ENCODE measurements at places on chromosomes 2 and 18.
A peak's percentile ranks its signal among the peaks of the same experiment; 100 is the strongest.

GRCh38 chr2:19312949-19313348 lies 45.5 kb downstream of the OSR1 start:
- no peak for DNase-seq

- no peak for DNase-seq
Measured at GRCh38 chr2:11288431-11288830, 56.0 kb downstream of the ROCK2 start.

DNA sequence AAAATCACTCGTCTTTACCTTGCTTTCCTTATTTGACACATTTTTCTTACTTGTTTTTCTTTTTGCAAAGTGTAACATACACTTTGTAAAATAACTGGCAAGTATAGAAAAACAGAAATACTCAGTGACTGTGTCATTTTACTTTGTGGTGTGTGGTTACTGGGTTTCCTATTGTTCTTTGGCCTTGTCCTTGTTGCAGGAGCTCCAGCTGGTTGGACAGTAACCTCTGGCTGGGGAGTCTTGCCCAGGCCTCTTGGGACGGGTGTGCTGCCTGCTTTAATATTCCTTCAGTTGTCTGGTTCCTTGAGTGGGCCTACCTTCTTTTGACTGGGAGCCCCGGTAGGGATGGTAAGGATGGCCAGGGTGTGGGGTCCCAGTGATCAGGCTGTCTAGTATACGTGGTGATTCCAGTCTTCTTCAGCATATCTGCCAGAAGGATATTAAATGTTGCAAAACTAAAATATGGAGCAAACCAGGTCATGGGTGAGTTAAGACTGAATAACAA lies 53.8 kb downstream of the RNF144A start:
- DNase-seq, result no peak

DNA sequence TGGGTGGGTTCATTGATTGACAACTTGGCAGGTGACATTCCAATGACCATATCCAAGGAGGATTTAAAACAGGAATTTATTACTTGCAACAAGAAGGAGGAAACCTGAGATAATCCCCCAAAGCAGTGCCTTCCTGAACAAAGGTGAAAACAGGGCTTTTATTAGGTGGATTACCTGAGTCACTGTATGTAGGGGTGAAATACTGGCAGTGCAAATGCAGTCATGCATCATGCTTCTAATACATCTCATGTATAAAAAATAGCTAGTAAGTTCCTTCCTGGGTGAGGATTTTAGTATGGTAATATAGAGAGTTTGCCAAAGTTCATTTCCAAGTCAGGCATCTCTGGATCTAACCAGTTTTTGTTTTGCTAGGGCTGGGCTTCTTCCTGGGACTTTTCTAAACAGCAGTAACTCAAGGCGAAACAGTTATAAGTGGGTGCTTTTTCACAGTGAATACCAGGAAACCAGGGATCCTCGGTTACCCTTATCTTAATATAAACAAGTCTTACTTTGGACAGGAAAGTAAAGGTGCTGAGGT lies 583.4 kb upstream of the LRRTM1 start:
- no peak for DNase-seq

DNA sequence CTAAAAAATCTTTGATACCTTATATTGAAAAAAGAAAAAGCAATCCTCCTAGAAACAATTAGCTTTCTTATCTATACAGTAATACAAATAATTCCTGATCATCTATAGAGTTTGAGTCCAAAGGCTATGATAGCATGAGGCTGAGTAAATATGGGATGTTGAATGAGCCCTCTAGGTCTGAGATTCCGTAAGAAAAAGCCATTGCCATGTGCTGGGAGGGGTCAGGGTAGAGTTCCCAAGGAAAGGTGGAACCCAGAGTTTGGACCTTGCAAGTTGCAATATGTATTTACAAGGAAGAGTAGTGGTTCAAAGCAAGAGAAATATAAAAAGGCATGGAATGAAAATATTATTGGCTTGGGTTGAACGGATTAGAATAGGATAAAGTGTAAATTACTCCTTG lies 178.1 kb downstream of the DCC start:
- no peak for DNase-seq

DNA sequence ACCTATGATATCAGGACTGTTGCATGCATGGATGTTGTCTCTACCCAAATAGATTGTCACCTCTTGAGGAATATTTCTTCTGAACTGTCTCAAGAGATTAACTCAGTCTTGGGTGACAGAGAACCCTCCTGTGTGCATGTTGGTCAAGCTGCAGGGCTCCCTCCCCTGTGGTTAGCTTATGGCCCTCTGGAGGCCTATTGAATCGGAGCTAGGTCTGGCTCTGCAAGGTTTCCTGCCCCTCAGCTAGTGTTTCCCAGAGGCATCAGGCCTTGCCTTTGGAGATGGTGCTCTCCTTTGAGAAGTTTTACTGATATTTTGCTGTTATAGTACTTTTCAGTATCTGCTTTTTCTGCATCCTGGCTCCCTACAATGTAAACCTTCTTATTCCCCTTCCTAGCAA lies 769.2 kb upstream of the FAM98A start:
- no peak for DNase-seq

DNA sequence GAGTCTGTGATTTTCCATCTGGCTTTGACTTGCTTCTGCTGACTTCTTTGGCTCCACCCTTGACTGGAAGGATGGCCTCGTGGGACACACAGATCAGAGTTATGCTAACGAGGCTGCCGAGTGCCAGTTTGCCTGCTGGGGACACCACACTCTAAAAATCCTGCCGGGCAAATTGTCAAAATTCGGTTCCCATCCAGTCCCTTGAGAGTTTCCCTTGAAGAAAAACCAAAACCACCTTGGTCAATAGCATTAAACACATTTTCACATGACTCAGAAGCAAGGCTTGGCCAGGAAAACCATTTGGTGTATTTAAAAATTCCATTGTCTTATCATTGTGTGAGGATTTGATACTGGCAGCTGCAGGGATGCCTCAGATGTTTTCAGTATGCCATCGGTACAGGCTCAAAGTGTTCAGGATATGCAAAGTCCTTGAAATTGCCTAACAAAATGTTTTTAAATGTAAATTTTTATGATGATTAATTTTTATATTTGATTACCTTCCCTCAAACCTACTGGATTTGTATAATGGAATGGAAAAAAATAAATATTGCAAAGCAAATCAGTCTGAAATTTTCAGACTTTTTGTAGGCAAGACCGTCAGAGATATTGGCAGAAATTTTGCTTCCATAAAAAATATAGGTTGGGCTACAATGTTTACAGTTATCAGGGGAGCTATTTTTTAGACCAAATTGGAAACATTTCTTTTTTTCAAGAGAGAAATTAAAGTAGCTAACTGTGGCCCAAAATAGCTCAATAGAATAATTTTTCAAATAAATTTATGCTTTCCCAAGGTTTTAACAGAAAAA lies 41.6 kb downstream of the KCNE4 start:
- no peak for DNase-seq

DNA sequence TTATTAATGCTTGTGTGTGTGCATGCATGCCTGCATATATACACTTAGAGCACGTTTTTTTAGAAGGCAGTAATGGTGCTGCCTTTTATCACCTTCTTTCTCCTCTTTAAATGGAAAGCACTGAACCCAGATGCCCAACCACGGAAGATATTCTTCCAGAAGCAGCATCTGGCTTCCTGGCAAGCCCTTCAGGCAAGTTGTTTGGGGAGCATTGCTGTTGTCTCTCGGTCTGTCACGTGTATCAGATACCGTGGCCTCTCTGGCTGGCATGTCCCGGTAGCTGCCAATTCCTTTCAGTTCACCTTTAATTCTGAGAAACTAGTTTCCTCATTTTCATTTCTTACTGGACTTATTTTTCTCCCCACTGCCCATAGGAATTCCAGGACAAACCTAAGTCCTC lies 587.8 kb downstream of the ARHGAP15 start:
- no peak for DNase-seq

DNA sequence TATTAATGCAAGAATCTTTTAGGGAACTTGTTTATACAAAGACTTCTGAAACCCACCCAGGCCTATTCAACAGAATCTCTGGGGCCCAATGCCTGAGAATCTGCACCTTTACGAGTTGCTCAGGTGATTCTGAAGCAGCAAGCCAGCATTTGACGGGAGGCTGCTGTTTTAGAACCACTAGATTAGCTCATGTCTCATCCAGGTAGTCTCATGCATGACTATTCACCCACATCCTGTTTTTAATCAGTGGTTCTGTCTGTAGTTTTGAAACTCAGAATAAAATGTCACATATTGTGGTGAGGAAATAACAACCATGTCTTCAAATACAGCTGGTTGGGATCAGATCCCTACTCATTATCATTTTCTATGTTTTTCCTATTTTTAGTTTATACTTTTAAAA lies 39.5 kb downstream of the CYTIP start:
- DNase-seq, result peak; percentile 92

GRCh38 chr2:23448906-23449305 lies 63.9 kb downstream of the KLHL29 start:
- no peak for DNase-seq

GRCh38 chr2:181126311-181126868 lies 146.0 kb downstream of the UBE2E3 start:
- no peak for DNase-seq

GRCh38 chr2:187580462-187581124 lies 26.4 kb upstream of the TFPI start:
- no peak for DNase-seq

DNA sequence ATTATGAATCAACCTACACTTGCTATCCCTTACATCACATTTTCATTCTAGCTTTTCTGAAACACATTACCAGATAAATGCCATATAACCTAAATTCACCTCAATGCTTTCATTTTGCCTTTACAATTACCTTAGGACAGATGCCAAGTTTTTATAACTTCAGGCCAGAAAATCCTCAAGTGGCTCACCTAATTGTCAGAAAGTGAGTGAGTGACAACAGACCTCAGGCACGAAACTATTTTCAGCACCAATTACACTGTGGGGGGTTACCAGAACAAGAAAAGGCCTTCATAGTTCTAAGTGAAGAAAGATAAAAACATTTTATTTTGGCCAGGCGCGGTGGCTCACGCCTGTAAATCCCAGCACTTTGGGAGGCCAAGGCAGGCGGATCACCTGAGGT lies 52.3 kb upstream of the ST8SIA5 start:
- no peak for DNase-seq

DNA sequence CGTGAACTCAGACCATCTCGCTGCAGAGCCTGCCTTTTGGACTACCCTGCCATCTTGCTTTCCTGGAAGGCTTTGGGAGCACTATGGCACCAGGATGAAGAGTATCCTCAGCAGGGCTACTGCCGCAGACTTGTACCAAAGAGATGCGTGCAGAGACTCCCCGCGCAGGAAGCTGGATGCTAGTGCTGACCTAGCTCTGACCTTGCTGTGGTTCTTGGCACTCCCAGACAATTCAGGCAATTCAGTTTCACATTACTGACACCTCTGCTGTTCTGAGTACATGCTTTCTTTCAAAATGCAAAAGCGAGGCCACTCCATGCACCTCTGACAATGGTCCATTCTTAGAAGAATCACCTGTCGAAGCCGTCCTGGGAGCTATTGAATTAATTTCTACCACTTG lies 251.5 kb upstream of the MEX3C start:
- no peak for DNase-seq

- DNase-seq, result no peak
Measured at GRCh38 chr2:160165996-160166395, 34.1 kb downstream of the ITGB6 start.

DNA sequence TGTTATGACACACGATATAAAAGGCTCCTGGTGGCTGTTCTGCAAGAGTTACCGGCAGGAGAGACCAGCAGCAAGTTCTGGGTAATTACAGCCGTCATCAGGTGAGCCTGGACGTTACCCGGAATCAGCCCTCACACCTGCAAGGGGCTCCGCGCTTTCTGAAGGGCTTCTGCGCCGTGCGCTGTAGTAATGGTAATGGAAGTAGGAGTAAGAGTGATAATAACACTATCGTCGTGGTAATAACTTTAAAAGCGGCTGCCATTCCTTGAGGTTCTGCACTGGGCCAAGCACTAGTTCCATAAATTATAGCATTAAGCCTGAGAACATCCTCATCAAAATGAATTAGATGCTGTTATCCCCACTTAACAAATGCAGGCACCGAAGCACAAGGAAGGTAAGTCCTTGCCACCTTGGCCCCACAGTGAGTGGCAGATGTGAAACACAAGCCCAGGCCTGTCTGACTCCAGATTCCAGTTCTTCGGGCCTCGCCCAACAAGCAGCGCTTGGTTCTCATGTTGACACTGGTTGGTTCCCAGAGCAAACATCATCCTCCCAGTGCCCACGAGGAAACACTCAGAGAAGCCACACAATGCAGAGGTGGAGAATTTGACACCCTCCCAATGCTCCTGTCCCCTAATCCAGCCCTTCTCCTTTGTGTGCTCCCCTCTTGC lies 205.2 kb downstream of the EIPR1 start:
- DNase-seq, result no peak

GRCh38 chr2:38556006-38556801 lies 46.5 kb downstream of the HNRNPLL start:
- DNase-seq, result no peak

DNA sequence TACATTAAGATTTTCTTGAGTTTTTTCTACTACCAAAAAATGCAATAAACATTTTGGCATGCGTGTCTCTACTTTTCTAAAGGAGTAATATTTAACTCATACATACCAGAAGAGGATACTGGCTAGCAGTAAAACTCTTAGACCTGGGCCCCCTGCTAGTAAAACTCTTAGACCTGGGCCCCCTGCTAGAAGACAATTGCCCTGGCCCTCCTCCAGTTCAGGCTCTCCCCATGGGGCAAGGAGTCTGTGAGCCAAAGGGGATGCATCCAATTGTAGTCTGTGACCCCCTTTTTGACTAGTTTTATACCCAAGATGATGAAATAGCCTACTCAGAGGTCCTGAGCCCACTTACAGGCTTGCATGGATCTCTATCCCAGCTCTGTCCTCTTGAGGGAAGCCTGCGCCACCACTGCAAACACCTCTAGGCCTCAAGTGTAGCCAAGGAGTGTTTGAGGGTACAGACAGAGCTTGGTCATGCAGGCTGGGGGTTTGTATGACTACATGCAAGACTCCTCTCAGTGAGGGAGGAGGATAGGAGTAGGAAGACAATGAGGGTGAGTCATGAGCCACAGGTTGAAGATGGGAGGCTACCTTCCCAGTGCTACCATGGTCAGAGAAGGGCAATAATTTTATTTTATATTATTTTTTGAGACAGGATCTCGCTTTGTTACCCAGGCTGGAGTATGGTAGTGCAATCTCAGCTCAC lies 45.2 kb upstream of the PGAP1 start:
- no peak for DNase-seq

Data from CD4-positive, alpha-beta T cell treated with Interleukin-4 for 1 hour (primary cell).